Kidney capillary endothelial cell (primary cell): ENCODE measurements at places on chromosomes 16 and 17.

DNA sequence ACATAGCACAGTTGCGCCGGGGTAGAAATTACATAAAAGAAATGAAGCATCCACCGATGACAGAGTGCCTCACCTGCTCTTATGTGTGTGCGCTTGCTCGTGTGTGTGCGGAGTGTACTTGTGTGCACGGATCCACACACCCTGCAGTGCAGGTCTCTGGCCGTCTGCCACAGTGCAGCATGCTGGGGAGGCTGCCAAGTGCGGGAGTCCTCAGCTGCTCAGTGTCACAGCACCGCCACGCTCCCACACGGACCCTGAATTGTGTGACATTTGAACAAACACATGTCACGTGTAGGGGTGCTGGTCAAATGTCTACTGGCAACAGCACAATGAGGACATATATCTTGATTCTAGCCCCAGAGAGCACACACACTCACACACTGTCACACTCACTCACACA lies 243.0 kb upstream of the MYOCD start:
- DNase-seq: no peak

GRCh38 chr16:26050472-26050871 lies 358.7 kb downstream of the HS3ST4 start:
- no peak for DNase-seq

- no peak for DNase-seq
Observed at GRCh38 chr16:23869052-23869451, 33.3 kb downstream of the PRKCB start.

DNA sequence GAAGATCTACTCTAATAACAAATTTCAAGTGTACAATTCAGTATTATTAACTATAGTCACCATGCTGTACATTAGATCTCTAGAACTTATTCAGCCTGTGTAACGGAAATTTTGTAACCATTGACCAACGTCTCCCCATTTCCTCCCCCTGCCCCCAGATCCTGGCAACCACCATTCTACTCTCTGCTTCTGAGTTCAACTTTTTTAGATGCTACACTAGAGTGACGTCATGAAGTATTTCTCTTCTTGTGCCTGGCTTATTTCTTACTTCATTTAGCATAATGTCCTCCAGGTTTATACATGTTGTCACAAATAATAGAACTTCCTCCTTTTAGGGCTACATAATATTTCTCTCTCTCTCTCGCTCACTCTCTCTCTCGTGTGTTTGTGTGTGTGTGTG lies 157.5 kb downstream of the ANKFN1 start:
- DNase-seq: no peak
